Hypothalamus (tissue), 51 donors: ENCODE measurements at places on chromosomes 3 and 15.

GRCh38 chr3:97932387-97932801, 39.8 kb downstream of the RIOX2 start:
- no peak for DNase-seq

- DNase-seq, result no peak
Observed at GRCh38 chr15:43794269-43795037, 2.3 kb downstream of the SERF2 start.

- DNase-seq, result no peak
Observed at GRCh38 chr3:49035281-49035680, 6.1 kb upstream of the IMPDH2 start.

DNA sequence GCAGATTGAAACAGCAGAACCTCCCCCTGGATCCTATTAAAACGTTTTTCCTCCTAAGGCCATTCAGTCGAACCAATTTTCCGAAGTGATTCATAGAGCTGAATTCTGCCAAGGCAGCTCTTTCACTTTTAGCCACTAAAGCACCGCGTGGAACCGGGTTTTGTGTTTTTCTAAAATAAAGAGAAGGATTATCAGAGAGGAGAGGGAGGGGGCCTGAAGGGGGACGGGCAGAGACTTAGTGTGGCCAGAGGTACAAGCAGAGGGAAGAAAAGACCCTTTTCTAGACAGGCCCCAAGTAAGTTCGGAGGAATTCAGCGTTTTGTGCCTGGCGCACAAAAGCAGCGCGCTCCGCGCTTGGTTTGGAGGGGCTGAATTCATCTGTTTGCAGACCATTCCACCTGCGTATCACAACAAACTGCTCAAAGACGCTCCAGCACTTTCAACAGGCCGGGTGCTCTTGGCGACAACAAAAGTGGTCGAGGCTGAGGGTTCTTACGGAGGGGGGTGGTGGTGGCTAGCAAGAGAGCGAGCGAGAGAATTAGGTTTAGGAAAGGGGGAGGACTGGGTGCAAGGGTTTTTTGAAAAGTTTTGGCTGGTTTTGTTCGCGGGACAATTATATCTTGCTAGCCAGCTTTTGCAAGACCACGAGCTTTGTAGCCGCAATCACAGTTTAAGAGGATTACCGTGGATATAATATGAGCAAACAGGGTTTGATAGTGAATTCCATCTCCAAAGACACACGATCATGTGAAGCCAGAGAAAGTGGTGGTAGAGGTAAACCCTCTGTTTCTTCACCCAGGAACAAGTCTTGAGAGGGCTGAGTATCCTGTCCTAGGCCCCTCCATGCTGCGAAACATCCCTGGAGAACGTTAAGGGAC, 1.2 kb upstream of the FEZF2 start:
- no peak for DNase-seq

- no peak for DNase-seq
Observed at GRCh38 chr3:187041362-187042307, 97.7 kb downstream of the RPL39L start.

DNA sequence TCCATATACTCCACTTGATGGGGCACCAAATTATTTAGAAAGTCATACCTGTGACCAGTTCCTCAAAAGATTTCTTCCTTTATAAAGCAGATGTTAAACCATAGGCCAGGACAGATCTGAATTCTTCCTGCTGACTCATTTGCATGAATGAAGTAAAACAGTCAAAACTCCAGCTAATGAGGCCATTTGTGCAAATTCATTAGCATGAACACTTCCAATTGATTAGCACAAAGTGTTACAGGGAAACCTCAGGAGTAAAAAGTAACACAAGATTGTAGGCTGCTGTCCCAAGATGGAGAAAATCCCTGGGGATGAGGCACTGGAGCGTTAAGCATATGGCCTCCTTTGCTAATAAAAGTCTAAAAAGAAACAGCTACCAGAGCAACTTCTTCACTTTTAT, 149.8 kb downstream of the ZNF385D start:
- no peak for DNase-seq

GRCh38 chr3:48565591-48566400, 2.2 kb upstream of the UCN2 start:
- DNase-seq, result no peak

DNA sequence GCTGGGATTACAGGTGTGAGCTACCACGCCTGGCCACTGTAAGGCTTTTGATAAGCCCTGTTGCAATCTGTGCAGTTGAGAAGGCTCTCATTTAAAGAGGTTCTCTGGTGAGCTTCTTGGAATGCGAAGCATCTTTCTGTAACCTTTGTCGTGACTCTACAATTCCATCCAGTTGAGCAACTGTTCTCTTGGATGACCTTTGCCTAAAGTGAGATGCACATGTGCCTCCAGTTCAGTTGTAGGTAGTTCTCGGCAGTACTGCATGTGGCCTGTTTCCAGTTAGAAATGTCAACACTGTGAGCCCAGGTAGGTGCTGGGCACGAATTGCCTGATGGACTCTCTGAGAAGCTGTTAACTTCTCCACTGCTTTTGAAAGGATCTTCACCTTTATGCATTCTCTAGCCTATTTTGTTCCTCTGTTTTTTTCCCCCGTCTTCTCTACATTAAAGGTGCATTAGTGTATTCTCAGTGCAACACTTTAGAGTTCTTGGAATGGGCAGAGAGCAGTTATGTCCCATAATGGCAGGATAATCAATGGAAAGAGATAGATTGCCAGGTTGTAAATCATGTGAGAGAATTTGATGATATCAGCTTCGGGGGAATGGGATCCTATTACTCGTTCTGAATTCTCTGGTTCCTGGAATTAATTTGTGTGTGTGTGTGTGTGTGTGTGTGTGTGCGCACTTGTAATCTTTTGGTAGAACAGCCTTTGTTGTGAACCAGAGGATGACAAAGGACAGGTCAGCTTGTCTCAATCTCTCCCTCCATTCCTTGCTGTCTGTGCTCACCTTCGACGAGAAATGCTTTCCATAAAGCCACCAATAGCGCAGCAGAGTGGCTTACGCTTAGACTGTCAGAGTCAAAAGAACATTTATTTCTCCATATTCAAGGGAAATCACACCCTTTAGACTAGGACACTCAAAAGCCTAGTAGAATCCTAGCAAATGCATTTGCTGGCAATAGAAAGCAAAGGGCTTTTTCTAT, 51.1 kb downstream of the PTPRG start:
- no peak for DNase-seq

- no peak for DNase-seq
Observed at GRCh38 chr15:69610277-69610676, 157.7 kb downstream of the RPLP1 start.

GRCh38 chr3:129962600-129962999, 11.9 kb upstream of the TRH start:
- DNase-seq, result no peak

DNA sequence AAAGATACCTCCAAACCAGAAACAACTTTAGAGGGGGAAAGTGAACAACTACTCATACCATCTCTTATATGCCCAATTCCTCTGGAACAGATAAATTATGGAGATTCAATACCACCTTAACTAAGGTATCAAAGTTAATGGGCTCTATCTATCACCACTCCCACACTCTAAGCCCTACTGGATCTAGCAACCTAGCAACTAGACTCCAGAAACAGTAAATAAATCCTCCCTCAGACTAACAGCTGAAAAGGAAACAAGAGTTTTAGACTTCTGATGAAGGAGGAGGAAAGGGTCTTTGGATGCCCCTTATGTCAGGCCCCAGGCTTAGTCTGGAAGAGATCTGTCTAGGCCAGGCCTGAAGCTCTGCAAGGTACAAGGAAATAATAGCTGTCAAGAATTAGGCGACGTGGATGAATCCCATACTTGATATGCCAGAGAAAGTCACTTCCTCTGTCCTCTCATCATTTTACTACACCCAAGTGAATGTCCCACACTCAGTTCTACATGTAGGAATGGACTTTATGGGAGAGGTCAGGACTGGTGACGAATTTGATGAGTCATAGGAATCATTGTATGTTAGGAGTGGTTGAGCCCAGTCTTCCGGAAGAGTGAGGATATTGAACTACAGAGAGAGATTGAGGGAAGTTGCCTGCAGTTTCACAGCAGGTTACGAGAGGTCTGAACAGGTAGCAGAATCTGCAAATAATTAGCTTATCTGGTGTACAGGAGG, 113.8 kb downstream of the AKAP13 start:
- DNase-seq, result no peak

DNA sequence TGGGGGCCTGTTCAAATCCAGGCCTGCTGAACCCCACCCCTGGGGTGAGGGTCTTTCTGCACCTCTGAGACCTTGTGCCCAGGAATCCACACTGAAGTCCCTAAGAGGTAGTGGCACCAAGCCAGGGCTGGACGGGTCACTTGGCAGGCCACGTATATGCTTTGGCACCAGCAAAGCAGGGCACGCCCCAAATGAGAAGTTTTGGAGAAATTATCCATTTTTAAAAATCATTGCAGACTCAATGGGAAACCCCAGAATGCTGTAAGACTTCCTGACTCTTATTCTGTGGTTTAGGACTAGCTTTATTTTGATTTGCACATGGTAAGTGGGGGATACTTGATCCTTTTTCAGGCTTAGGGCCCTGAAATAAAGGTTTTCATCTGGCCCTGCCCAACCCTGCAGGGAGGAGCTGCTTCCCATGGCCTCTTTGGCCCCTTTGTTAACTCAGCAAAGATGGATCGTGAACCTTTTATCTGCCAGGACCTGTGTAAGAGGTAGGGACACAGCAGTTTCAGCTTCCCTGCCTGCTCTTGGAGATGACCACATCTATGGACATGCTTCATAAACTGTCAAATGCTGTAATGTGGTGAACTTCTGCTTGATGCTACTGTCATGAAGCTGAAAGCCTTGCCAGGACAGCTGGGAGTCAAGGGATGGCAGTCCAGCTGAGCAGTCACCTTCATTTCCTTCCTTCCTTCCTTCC, 88.0 kb downstream of the HMG20A start:
- no peak for DNase-seq

- DNase-seq, result no peak
Observed at GRCh38 chr15:81955382-81956062, 90.3 kb downstream of the MEX3B start.

DNA sequence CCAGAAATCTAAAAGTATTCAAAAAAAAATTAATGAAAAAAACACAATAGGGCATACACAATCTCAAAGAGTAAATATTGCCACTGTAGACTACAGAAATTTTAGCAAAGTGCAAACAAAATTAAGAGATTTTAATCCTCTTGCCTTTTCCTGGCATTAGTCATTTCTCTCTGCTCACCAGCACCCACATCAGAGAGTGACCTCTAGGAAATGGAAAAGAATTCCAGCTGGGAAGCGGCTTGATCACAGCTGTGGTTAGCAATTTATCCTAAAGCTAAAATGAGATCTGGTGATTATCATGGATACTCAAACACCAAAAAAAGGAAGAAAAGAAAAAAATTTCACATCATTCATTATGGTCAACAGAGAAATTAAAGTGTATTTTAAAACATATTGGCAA, 7.5 kb downstream of the CSNK1G1 start:
- no peak for DNase-seq

DNA sequence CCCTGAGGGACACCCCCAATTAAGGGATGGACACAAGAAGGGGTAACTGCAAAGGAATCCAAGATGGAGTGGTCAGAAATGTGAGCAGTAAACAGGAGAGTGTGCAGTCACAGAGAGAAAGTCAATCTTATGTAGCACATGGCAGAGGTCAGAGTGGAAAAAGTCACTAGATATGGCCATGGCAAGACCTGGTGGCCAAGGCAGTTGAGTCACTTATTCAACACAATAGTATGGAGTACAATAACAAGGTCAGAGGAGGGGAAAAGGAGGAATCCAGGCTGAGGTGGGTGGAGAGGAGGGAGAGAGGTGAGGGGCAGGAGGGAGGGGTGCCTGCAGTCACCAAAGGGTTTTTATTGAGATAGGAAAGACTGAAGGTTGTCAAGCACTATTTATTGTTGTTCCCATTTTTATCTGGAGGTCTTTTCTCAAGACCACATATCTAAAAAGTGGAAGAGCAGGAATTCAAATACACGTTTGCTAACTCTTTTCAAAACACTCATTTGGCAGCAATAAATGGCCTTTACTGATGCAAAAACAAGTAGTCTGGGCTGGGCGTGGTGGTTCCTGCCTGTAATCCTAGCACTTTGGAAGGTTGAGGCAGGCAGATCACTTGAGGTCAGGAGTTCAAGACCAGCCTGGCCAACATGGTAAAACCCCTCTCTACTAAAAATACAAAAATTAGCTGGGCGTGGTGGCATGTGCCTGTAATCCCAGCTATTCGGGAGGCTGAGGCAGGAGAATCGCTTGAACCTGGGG, 53.3 kb upstream of the ARHGEF3 start:
- DNase-seq, result no peak

DNA sequence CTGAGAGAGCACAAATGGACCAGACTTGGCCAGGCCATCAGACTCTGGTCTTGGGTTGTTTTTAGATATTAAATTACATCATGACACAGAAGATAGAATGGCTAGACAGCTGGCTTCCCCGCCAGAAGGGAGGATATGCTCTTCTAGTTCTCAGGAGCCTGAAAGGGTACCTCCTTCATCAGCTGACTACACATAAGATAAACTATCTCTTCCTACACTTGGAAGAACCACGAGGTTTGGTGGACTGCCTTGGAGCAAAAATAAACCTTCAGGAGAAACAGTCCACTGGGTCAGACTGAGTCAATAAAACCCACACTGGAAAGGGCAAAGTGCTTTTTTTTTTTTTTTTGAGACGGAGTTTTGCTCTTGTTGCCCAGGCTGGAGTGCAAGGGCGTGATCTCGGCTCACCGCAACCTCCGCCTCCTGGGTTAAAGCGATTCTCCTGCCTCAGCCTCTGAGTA, 26.3 kb upstream of the DYNC1LI1 start:
- DNase-seq, result no peak

DNA sequence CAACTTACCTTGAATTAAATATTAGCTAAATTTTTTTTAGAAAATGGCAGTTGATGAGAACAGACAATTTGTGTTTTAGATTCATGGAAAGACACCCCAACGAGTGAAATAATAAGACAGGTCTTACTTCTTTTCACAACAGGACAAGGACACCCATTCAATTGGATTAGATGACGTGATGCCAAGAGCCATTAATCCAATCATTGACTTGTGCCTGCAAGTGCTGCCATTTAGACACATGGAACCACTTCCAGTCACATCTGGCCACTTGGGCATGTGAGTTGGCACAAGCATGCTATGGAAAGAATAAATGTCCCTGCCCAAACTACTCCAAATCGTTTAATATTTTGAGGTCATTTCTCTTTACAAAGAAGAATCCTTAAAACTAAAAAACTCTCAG, 1308.8 kb downstream of the ROBO2 start:
- no peak for DNase-seq

DNA sequence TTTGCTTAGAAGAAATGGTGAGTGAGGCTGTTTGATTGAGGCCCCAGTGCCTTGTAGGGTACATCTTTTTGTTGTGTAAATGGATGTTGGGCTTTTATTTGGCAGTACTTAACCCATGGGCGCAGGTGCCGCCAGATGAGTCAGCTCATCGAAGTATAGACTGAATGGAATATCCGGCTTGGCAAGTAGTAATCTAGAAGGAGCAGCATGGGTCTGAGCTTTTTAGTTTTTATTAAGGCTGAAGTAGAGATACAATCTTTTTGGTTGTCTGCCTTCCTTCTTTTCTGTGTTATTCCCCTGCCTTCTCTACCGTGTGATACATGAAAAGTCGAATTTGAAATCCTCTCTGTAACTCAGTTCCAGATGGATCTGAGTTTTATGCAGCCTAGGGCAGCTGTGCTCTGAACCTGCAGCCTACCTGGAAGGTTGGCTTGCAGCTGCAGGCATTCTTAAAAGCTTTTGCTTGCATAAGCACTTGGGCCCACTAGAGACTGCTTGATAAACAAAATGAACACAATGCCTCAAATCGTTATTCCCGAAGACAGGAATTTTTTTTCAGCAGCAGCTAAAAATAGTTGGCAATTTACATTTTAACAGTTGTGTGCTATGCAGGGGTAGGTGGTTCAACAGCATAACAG, 177.5 kb upstream of the CGNL1 start:
- DNase-seq, result no peak

GRCh38 chr3:4398120-4398940, 68.7 kb downstream of the SUMF1 start:
- DNase-seq, result no peak
